Uterus (tissue), 4 donors: ENCODE measurements at places on chromosomes 7 and 10. TPM values are rescaled to one million over a fixed set of nuclear protein-coding genes. Genes with fewer than 3 reads are reported as not detected.

DNA sequence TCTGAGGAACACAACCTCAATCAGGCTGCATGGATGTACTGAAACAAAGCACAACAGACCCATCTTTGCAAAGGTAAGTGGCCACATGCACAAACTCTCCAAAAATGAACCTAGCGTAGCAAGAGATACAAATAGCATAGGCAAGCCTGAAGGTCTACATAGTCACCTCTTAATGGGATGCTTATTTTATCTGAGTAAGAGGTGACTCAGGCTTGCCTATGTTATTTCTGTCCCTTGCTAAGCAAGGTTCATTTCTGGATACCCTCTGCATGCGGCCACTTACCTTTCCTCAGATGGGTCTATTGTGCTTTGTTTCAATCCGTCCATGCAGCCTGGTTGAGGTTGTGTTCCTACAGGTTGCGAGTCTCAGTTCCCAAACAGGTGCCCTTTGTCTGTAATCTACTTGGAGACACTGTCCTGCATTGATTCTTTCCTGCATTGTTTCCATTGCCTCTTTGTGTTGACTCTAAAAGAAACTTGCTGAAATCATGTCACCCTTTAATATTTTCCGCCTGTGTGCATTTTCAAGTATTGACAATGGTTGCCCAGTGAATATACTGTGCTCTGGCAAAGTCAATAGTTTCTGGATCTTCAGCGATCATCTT, 291.8 kb upstream of the LYZL1 start:
- DNase-seq = no peak
- no peak overlapping the region for H3K4me3 ChIP-seq
- H3K27me3 ChIP-seq = no peaks in the 10 kb centered on the region
- no peak overlapping the region for H3K27ac ChIP-seq

- no peak for DNase-seq
- no peak overlapping the region for H3K27ac ChIP-seq
- peaks cover 15% of the 10 kb centered on the region for H3K4me1 ChIP-seq
- H3K27me3 ChIP-seq = no peaks in the 10 kb centered on the region
- no peaks in the 10 kb centered on the region for H3K36me3 ChIP-seq
These were observed 2.6 kb downstream of the GRID1 start for GRCh38 chr10:86363833-86364490.

DNA sequence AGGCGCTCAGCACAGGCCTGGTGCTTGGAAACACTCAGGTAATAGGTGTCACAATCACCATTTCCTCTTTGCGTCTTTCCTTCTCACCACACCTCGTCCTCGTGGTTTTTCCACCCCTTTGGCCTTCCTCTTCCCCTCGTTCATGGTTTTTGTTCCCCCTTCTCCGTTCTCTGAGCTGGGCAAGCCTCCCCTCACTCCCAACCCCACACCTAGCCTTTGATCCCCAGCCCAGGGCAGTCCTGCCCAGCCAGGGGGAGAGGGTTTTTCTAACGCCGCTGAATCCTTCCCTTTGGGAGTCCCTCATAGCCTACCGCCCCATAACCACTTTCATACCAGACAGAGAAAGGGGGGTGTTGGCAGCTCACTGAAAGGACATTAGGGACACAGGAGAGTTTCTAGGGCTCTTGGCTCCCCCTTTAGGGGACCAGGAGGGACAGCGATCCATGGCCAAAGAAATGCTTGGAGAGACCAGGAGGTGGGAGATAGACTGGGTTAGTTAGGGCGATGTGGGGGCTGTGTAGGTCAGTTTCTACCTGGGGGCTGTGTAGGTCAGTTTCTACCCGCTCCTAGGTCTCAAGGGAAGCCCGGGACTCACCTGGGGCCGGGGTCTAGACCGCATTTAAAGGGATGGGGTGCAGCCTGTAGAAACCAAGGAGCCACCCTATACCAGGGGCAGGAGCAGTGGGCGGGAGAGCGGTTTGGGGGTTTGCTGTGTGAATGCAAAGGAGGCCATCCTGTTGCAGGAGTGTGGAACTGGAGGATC, 1.4 kb downstream of the EPHB4 start:
- no peaks in the 10 kb centered on the region for H3K36me3 ChIP-seq
- no peaks in the 10 kb centered on the region for H3K27me3 ChIP-seq
- H3K4me3 ChIP-seq = peak overlapping the region; percentile 88
- DNase-seq = no peak
- peak overlapping the region; percentile 92 for H3K27ac ChIP-seq
- no peaks in the 10 kb centered on the region for H3K4me1 ChIP-seq

DNA sequence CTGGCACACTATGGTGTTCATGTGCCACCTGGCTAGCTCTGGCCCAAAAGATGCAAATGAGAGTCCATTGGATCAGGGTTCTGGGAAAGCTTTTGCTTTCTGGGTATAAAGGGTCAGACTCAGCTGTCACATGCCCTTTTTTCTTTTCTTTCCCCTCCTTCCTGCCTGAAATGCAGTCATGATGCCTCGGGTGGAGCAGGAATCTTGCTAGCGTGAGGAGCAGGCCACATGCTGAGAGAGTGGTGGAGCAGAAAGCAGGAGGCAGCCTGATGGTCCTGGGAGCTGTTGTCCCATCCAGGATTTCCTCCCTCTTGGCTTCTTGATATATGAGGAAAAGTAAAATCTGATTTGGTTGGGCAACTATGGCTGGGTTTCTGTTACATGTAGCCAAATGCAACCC, 2.7 kb upstream of the LHPP start:
- H3K27ac ChIP-seq = no peak overlapping the region
- H3K27me3 ChIP-seq = no peaks in the 10 kb centered on the region
- H3K4me1 ChIP-seq = no peaks in the 10 kb centered on the region

BLNK gene
- total RNA-seq = 3.9 TPM

SLC13A1 gene
- total RNA-seq = not detected

- no peaks in the 10 kb centered on the region for H3K4me1 ChIP-seq
- H3K36me3 ChIP-seq = no peaks in the 10 kb centered on the region
- no peak overlapping the region for H3K4me3 ChIP-seq
- peaks cover 2% of the 10 kb centered on the region for H3K27me3 ChIP-seq
These were observed 3.5 kb upstream of the KCP start for GRCh38 chr7:128913870-128914565.

INTS15 gene
- 44.1 TPM for total RNA-seq

- no peaks in the 10 kb centered on the region for H3K4me1 ChIP-seq
- H3K4me3 ChIP-seq = no peak overlapping the region
- no peak for DNase-seq
- no peak overlapping the region for H3K27ac ChIP-seq
- no peaks in the 10 kb centered on the region for H3K36me3 ChIP-seq
- H3K27me3 ChIP-seq = no peaks in the 10 kb centered on the region
These were observed 261.2 kb downstream of the PPP1R3A start for GRCh38 chr7:113657603-113658002.

PDE6C gene
- not detected for total RNA-seq

CPED1 gene
- total RNA-seq = 67.4 TPM

GRCh38 chr10:54125098-54125747, 675.8 kb downstream of the PCDH15 start:
- no peak overlapping the region for H3K27ac ChIP-seq
- no peak for DNase-seq
- no peaks in the 10 kb centered on the region for H3K36me3 ChIP-seq
- no peak overlapping the region for H3K4me3 ChIP-seq
- no peaks in the 10 kb centered on the region for H3K27me3 ChIP-seq

TIMM23B gene
- 28.9 TPM for total RNA-seq

DNA sequence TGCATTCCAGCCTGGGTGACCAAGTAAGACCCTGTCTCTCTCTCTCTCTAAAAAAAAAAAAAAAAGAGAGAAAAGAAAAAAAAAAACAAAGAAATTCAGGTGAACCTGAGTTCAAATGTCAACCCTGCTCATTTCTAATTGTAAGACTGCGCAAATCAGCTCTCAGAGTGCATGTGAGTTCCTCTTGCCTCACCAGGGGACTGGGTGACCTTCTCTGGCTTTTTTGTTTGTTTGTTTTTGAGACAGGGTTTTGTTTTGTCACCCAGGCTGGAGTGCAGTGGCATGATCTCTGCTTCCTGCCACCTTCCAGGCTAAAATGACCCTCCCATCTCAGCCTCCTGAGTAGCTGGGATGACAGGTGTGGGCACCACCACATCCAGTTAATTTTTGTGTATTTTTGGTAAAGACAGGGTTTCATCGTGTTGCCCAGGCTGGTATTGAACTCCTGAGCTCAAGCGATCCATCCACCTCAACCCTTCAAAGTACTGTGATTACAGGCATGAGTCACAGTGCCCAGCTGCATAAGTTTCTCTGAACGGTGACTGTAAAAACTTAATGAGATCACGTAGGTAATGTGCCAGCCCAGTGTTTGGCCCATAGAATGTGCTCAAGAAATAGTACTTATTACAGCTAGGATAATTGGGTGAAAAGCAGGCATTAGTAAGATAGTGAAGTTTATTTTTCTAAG, 45.3 kb upstream of the BAMBI start:
- no peaks in the 10 kb centered on the region for H3K4me1 ChIP-seq
- no peak overlapping the region for H3K27ac ChIP-seq
- no peaks in the 10 kb centered on the region for H3K36me3 ChIP-seq
- H3K27me3 ChIP-seq = no peaks in the 10 kb centered on the region
- DNase-seq = no peak

DNA sequence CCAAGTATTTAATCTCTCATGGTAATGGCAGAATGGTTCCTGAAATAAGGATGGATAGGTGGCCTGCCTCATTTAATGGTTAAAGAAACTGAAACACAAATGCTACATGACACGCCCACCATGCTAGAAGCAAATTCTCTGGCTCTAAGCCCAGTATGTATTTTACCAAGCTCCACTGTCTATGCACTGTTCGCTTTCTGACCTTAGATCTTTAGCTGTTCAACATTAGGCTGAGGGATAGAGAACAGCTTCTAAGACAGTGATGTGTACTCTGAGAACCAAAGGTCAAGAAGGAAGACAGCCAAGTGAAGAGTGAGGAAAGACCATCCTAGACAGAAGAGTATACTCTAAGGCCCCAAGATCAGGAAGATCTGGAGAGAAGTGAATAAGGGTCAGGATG, 26.6 kb downstream of the FAM3C start:
- H3K4me1 ChIP-seq = peaks cover 5% of the 10 kb centered on the region
- H3K36me3 ChIP-seq = no peaks in the 10 kb centered on the region
- no peak for DNase-seq
- no peak overlapping the region for H3K4me3 ChIP-seq
- no peaks in the 10 kb centered on the region for H3K27me3 ChIP-seq
- no peak overlapping the region for H3K27ac ChIP-seq

HOXA11 gene
- 32.4 TPM for total RNA-seq

PCDH15 gene
- not detected for total RNA-seq

- no peaks in the 10 kb centered on the region for H3K27me3 ChIP-seq
- no peak overlapping the region for H3K27ac ChIP-seq
- DNase-seq = peak; percentile 10
- H3K4me1 ChIP-seq = no peaks in the 10 kb centered on the region
These were observed 10.0 kb upstream of the CRYGN start for GRCh38 chr7:151449990-151450389.

PON1 gene
- not detected for total RNA-seq

CNPY1 gene
- total RNA-seq = not detected

EEPD1 gene
- 18.4 TPM for total RNA-seq

GRCh38 chr7:17548014-17548653, 249.7 kb downstream of the AHR start:
- H3K27me3 ChIP-seq = no peaks in the 10 kb centered on the region
- no peak for DNase-seq
- H3K4me3 ChIP-seq = no peak overlapping the region
- H3K36me3 ChIP-seq = no peaks in the 10 kb centered on the region
- H3K27ac ChIP-seq = no peak overlapping the region
- no peaks in the 10 kb centered on the region for H3K4me1 ChIP-seq

- no peaks in the 10 kb centered on the region for H3K27me3 ChIP-seq
- peak overlapping the region; percentile 97 for H3K27ac ChIP-seq
- peaks cover 25% of the 10 kb centered on the region for H3K4me1 ChIP-seq
These were observed 523 bp downstream of the PURB start for GRCh38 chr7:44884621-44885393.

GRCh38 chr10:89738551-89739209, 37.3 kb downstream of the KIF20B start:
- H3K36me3 ChIP-seq = no peaks in the 10 kb centered on the region
- DNase-seq = no peak
- H3K27ac ChIP-seq = no peak overlapping the region
- H3K4me3 ChIP-seq = no peak overlapping the region

- H3K4me3 ChIP-seq = no peak overlapping the region
- no peaks in the 10 kb centered on the region for H3K36me3 ChIP-seq
- H3K4me1 ChIP-seq = no peaks in the 10 kb centered on the region
- H3K27ac ChIP-seq = no peak overlapping the region
- DNase-seq = no peak
These were observed 470.5 kb downstream of the RPS24 start for GRCh38 chr10:78504181-78504580.

DNA sequence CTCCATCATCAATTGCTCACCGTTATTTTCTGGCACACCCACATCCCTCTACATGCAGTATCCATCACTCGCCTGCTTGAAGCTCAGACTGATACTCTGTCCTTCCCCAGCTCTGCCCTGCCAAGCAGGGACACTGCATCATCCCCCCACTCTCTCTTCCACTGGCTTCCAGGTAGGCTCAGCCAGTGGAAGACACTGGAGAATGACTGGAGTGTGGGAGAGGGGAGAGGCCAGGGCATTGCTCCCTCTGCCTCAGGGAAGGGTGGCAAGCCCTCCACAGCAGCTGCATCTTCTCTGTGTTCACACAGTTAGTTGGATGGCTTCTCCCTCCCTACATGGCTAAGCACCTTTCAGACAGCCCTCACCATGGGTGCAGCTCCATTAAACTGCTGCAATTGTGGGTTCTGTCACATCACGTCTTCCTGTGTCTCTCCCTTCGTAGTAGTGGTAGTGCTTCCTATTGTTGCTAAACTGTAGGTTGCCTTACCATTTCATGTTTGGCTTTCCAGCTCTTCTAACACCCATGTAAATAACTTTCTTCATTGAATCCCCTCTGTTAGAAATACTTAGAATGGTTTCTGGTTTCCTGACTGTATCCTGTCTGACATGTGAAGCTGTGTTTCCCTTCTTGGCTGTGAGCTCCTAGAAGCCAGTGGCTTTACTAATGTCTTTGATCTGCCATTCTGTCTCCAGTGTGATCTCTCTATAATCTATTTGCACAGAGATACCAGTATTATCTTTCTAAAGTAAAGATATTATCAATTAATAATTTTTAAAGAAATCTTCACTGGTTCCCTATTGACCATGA, 483.7 kb upstream of the LRRN3 start:
- no peak overlapping the region for H3K4me3 ChIP-seq
- no peaks in the 10 kb centered on the region for H3K4me1 ChIP-seq
- H3K36me3 ChIP-seq = no peaks in the 10 kb centered on the region
- no peaks in the 10 kb centered on the region for H3K27me3 ChIP-seq
- no peak overlapping the region for H3K27ac ChIP-seq
- DNase-seq = no peak

OR2A5 gene
- not detected for total RNA-seq

CREB5 gene
- total RNA-seq = 40.2 TPM
